ENCODE measurements at places on chromosomes 1 and 21.
A peak's percentile ranks its signal among the peaks of the same experiment; 100 is the strongest.

- DNase-seq: no peak
Measured at GRCh38 chr1:213585959-213586586, 401.7 kb upstream of the PROX1 start.

DNA sequence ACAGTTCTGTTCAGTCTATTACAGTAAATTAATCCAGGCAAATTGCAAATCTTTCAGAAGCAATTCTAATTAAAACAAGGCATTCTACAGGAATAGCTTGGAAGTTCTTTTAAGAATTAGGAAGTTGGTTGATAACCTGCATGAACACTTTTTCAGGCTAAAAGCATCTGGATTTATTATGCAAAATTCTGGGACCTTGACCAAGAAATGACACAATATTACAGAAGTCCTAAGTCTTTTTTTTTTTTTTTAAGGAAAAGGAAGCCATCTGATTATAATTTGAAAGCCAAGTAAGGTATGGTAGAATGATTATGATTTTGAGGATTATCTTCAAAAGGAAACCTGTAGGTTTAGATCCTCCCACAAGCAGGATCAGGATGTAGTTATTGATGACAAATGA is 74.7 kb upstream of the KCNK2 start:
- no peak for DNase-seq

- peak; percentile 84 for DNase-seq
Measured at GRCh38 chr1:204072931-204073836, at the start of gene SOX13. Gene SOX13, plus strand, starts transcription at chr1:204073115. Its CDS starts 39,801 bp downstream, at chr1:204112916.

DNA sequence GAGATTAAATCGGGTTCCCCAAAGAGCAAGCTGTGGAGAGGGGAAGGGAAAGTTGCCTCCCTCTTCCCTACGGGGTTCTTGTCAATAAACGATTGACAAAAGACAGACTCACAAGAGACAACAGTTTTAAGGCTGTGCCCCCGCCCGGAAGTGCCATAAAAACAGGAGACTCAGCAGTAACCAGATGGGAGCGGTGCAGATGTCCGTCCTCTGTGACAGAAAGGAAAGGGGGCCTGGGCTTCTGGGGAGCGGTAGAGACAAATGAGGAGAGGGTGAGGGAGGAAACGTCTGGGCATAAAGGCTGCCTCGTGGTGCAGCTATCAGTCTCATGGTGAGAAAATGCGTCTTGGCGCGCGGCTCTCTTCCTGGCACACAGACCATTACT is 5.9 kb downstream of the TP73 start:
- DNase-seq: peak; percentile 89

DNA sequence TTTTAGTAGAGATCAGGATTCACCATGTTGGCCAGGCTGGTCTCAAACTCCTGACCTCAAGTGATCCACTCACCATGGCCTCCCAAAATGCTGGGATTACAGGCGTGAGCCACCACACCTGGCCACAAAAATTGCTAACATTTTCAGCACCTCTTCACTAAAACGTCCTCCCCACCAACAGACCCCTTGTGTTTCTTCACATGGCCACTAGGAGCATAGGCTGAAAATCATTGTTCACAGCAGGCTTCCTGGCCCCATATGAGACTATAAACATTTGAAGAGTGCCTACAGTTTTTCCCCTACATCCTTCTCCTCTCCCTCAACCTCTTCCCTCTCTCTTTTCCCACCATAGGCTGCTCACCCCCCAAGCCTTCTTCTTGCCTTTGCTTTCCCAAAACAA is 28.0 kb upstream of the SFPQ start:
- peak; percentile 29 for DNase-seq

DNA sequence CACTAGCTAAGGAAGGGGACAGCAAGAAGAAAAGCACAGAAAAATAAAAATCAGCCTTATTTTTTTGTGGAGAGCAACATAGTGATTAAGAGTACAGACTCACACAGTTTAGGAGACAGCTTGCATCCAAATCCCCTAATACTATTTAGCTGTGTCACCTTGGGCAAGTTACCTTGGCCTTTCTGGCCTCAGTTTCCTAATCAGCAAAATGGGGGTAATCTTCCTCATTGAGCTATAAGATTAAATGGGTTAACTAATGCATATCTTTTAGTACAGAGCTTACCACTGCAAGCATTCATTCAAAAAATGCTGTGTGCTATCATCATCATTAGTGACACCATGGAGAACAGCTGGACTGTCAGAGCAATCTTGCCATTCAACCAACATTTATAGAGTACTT is 77.7 kb downstream of the CD46 start:
- no peak for DNase-seq

DNA sequence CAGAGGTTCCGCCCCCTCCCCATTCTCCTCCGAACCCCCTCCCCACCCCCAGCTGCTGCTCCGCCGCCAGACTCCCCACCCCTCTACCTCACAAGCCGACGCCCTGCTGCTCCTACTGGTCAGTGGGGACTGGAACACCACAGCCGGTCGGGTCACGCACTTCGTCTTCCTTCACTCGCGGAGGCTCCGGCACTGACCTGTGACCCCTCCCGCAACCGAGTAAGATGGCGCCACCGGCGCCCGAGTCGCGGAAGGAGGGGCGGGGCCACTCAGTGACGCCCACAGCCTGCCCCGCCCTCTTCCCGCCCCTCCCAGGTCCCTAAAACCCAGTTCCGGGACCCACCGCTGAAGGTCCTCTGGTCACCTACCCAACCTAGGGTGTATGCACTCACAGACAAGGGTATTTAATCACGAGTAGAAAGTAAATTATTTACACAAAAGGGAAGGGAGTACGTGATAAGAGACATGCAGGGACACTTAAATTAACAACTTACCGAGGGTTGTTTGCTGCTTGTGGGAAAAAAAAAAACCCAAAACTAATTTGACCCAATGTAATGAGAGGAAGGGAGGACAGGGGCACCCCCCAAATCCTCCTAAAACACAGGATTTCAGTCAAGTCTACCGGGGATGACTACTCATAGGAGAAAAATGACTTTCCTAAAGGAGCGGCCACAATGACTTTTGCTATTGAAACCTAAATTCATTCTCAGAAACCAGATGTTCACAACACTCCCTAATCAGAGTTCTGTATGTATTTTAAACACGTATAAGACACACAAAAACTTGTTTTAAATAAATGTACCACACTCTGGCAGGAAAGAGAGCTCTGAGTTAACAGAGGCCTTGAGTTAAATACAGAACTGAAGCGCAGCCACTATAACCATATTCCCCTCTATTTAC is at the start of gene RIT1:
RIT1 (minus strand) TSS at position 194 of the 900 bp plus-strand sequence. CDS start 588 bp downstream, outside the sequence.
- DNase-seq: peak; percentile 90

GRCh38 chr1:51572365-51572764 is 44.5 kb upstream of the OSBPL9 start:
- no peak for DNase-seq

GRCh38 chr1:186887203-186887602 is 58.5 kb downstream of the PLA2G4A start:
- no peak for DNase-seq

DNA sequence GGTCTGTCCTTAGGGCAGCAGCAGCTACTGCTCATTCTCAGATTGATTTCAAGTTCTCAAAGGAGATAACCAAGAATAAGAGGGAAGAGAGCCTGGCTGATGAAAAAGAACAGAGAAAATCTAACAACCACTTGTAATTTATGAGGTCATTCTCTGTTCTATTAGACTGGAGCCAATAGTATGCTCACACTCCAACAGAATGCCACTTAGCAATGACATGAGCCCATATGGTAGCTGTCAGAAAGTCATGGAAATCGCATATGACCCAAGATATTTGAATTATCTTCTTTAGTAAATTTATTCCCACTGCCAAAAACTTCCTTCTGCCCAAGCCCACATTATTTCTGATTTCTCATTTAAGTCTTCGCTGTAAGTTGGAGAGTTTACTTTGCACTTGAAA is 53.7 kb upstream of the PLA2G4A start:
- DNase-seq: no peak

DNA sequence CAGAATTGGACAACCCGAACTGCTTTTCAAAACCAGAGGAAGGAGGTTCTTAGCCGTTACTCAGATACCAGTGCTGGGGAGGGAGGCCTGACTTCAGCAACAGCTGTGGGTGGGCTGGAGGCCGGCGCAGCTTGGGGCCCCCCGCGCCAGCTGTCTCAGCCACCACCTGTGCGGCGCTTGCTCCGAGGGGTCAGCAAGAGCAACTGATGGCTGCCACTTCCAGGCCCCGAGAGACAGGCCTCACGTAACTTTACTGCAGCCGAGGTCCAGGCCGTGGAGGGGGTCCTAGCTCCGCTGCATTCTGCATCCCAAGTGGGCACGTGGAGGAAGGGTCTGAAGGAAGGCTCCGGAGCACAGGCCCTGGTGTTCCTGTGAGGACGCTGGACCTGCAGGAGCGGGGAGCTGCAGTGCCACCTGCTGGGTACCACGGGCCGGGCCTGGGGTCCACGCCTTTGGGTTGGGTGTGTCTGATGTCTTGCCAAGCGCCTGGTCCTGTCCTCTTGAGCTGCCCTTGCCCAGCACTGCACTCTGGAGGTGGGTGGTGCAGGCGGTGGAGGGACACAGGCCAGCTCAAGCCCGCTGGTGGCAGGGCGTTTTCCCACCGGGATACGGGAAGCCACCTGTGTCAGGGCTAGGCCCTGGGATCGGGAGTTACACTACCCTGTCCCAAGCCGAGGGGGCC is 9.8 kb downstream of the THAP3 start:
- DNase-seq: peak; percentile 2

DNA sequence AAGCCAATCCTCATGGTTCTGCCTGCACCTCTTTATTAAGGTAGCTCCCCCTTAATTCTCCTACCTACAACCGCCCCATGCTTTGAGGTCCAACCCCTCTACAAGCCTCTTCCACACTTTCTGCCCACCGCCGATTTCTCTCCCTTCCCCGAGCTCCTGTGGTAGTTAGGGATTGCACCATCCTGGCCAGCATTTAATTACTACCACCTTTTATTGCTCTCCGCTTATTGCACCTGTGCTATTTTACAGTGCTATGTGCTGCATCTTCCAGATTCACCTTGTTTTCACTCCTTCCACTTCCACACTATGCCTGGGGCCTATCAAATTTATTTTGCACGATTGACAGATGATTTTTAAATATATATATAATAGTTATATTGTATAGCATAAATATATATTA is 29.3 kb upstream of the DNAJC11 start:
- no peak for DNase-seq

DNA sequence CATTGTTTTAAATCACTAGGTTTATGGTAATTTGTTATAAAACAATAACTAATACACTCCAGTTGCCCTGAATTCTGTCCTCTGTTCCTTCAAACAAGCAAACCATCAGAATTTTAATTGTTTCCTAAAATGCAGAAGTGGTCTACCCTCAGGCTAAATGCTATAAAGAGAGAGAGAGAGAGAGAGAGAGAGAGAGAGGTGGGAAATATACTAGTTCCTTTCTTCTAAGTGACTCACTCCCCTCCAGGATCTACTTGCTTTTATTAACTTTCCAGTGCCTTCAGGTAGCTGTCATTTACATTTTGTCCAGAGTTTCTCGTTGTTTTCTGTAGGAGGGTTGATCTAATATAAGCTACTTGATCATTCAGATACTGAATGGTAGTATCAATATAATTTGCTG is 26.4 kb downstream of the LRRC53 start:
- no peak for DNase-seq

DNA sequence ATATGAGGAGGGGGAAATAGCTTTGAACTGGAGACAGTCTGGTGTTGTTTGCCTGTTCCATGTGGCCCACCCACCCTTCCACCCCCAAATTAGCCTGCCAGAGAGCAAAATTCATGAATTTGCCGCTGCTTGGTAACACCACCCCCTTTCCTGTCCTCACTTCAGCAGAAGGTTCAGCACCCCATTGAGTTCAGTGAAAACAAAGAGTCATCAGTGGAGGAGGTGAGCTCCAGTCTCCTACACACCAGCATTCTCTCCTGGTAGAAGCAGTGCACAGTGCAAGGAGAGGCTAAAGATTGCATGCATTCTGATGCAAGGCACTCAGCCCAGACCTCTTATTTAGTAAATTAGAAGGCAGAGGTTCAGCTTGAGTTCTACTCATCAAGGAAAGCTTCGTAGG is 99.7 kb upstream of the DYNLT5 start:
- no peak for DNase-seq

- no peak for DNase-seq
Measured at GRCh38 chr1:11550664-11551283, 71.8 kb downstream of the DISP3 start.

DNA sequence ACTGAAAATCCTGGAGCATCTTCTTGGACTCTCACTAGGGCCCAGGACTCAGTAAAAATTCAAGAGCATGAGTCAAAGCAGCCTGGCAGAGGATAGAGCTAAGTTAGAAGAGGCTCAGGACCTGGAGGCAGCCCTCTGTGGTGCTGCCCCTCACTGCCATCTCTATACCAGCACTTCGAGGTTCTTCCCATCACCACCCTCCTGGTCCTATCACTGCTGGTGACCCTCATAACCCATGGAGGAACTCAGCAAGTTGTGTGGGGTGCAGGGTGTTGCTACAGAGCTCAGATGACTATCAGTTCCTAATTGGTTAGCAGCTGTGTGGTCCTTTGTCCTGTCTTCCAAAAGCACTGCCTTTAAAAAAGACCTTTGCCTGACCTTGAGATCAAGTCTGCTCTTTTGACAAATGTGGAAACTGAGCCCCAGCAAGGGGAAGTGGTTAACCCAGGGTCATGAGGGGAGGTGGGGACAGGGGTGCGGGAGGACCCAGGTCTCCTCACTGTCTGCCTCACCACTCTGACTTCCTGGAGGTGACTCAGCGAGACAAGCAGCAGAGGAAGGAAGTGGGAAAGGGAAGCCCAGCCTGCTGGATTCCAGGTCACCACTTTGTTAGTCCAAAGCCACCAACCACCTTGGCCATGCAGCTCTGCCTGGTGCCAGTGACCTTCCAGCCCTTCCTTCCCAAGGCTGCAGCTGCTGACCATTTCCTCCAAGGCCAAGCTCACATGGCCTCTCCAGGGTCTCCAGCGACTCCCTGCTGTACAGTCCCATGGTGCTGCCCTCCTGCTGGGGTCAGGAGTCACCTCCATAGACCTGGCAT is 199.4 kb upstream of the EDN2 start:
- no peak for DNase-seq

- DNase-seq: peak; percentile 95
Measured at GRCh38 chr1:230268371-230269170, 157.6 kb downstream of the PGBD5 start.

DNA sequence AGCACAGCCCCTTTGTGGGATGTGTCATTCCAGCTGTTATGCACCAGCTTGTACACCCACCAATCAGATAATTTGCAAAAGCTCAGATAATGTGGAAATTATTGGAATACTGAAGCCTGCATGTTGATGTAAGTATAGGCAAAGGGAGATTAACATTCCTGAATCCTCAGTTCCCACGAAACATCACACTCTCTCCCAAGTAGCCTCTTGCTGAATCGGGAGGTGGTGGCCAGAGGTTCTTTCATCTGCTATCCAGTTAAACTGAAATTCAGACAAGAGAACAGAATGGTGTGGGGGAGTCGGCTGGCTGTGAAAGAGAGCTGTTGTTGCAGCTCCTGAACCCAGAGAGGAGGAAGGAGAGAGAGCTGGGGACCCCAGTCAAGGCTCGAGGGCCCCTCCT is 170.9 kb downstream of the ZBTB18 start:
- no peak for DNase-seq

- no peak for DNase-seq
Measured at GRCh38 chr1:164683235-164683634, 124.3 kb downstream of the PBX1 start.
